ENCODE measurements at places on chromosomes 2 and 18. TPM values are rescaled to one million over a fixed set of nuclear protein-coding genes. Genes with fewer than 3 reads are reported as not detected.
A peak's percentile ranks its signal among the peaks of the same experiment; 100 is the strongest.

- DNase-seq: no peak
Measured at GRCh38 chr2:105629634-105630033, 115.1 kb upstream of the NCK2 start.

CD226 gene
- 0.23 TPM for total RNA-seq

CSRNP3 gene
- 3.7 TPM for total RNA-seq

WDFY1 gene
- total RNA-seq: 27.2 TPM

TDRD15 gene
- 0.15 TPM for total RNA-seq

CDK15 gene
- total RNA-seq: 8.0 TPM

DNA sequence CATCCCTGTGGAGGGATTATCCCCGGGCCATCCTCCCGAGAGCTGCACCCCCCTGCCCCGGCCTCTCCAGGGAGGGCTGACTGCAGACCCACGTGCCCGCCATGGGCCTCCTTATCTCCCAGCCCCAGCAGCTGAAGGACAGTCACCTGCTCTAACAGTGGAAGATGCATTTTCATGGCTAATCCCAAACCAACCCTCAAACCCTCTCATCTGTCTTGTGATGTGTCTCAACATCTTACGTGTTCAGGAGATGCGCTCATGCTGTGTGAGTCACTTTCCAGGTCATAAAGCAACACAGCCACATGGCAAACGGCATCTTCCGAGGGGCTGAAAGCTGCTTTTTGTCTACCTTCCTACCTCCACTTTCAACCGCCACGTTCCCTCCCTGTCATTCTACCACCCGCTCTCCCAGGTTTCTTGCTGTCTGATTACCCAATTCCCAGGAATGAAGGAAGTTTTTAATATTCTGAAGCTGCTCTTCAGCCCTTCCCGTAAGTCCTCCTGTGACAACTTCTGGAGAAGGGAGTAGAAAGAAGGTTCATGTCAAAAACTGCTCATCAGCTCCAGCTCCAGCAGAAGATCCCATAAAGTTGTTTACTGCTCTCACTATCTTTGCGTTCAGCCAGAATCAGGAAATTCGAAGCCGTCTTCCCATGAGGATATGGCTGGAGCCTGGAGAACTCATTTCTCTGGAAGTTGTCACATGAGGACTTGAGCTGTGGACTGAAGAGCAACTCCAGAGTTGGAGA lies 54.5 kb downstream of the MBP start:
- DNase-seq: no peak

- DNase-seq: no peak
Measured at GRCh38 chr18:63078471-63078870, 241.1 kb downstream of the BCL2 start.

VWC2L gene
- total RNA-seq: not detected

- no peak for DNase-seq
Measured at GRCh38 chr18:73639788-73640187, 507.8 kb downstream of the FBXO15 start.

DNA sequence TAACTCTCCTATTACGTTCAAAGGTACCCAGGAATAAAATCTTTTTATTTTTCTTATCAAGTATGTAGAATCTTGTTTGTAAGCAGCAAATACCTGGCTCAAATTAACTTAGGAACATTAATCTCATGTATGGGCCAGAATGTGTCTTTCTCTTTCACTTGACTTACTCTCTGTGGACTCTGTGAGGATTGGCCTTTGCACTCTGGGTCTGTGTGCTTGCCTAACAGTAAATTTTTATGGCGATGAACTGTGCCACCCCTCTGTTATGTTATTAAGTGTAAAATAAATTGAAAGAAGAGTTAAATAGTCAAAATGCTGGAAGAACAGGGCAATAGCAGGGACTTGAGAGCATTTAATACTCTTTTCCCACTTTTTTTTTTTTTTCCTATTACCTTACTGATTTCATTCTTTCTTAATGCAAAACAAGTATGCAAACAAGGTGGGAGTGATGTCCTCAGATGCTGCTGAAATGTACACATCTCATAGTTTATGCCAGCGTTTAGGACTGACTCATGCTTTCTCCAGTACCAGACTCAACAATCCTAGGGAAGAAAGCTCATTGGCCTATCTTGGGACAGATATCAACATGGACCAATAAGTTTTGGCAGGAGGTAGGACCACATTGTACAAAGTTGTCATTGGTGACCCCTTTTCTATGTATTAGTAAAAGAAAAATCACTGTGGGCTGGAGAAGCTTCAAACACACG lies 25.5 kb downstream of the LYPD6 start:
- DNase-seq: no peak

- DNase-seq: no peak
Measured at GRCh38 chr2:236809716-236810115, 240.1 kb downstream of the ACKR3 start.

TCF7L1 gene
- 0.17 TPM for total RNA-seq

- DNase-seq: no peak
Measured at GRCh38 chr18:30132959-30133358, 909.6 kb downstream of the DSC3 start.

- DNase-seq: no peak
Measured at GRCh38 chr2:3126171-3126910, 251.3 kb downstream of the EIPR1 start.

DNA sequence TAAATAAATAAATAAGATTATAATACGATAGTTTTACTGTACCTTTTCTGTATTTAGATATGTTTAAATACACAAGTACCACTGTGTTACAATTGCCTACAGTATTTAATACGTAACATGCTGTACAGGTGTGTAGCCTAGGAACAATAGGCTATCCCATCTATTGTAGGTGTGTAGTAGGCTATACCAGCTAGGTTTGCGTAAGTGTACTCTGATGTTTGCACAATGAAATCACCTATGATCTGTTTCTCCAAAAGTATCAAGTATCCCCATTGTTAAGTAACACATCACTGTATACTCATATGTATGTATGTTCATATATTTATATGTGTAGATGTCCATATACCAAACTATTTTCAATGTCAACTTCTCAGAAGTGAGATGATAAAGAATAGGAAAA lies 118.2 kb upstream of the RND3 start:
- DNase-seq: no peak

GRCh38 chr18:72197591-72197990 lies 346.6 kb downstream of the CBLN2 start:
- DNase-seq: peak; percentile 49

- no peak for DNase-seq
Measured at GRCh38 chr2:202109737-202110184, 36.7 kb downstream of the KIAA2012 start.

DNA sequence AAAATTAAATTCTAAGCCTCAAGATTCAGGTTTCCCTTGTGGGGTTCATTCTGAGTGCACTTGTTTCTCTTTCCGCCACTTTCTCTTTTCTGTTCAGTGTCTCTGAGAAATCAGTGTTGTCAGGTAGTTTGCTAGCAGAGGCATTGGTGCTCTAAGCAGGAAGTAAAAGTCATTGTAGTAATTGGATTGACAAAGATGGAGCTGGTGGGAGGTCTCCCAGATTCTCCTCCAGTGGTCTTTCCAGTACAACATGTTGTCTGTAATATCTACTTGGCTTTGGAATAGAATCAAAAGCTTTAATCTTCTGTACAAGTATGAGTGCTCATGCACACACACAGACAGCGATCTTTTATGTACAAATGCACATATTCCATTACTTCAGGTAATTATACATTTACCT lies 135.6 kb downstream of the KLHL14 start:
- DNase-seq: no peak

CHPF gene
- total RNA-seq: 85.6 TPM

DNA sequence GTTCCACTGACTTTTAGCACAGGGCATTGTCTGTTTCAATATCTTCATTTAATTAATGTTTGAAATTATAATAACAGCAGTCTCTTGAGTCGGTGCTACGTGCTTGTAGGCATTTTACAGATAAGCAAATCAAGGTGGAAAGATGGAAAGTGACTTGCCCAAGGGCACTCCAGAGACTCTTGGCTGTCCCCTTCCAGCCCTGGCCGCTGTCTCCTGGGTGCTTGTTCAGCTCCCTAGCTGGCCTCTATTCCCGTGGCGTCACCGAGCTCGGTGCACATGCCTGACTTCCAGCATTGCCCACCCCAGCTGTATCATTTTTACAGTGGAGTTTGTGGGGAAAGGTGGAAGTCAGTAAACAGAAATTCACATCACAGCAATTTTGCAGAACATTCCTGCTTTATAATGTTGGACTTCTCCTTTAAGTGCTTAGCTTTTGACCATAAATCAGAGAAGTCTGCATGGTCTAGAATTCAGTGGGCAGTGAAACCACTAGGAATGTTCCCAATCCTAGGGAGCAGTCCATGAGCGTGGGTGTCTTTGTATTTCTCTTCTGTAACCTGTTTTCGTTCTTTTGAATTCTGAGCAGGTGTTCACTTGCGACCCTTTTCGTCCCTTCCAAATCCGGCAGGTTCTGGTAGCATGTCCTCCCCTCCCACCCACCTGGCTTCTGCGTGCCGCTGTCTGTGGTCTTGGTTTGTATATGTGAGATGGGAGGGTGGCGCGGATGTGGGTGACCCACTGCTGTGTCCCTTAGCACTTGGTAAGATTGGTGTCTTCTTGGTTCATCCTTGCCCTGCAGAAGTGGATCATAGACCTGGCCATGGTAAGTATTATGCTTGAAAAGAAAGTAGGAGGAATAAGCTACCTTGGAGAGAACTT lies 8.4 kb downstream of the SLC66A3 start:
- DNase-seq: no peak

CAD gene
- total RNA-seq: 4.7 TPM

DNA sequence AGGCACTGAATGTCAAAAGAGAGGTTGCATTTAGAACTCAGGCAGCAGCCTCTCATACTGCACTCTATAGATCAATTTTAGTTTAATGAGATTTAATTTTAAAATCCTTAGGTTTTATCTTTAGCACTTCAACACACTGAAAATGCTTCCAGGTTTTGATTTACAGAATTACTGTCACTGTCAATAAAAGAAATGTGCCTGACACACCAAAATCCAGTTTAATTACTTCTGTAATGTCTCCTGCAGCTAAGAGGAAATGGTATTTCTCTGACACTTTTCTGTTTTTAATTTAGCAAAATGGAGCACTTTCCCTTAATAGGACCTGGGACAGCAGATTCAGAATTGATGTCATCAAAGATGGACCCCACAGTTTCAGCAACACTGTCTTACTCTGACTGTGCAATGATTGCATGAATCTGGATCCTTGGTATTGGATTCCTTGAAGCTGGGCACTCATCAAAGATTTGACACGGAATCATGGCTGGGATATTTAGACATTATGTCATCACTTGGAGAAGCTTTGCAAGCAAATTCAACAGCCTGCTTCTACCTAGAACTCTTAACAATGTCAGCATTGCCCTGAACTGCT lies 576.5 kb downstream of the NRXN1 start:
- no peak for DNase-seq

CYS1 gene
- total RNA-seq: 1.1 TPM

DNA sequence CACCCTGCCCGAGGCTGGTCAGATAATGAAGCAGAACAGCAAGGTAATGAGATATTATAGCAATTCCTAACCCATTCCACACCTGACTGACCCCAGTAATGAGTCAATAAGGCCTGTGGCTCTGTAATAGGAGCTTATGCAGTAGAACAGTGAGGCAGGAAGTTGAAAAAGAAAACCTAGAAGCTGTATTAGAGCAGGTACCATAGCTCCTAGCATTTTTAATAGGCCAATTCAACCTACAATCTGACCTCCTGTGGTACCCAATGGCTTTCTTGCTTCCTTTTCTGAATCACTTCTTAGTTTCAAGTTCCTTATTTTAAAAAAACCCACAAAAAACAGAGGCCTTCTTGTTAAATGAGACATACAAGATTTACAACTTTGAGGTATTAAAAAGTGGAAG lies 43.6 kb upstream of the MAP2 start:
- no peak for DNase-seq

GRCh38 chr18:48216639-48217257 lies 192.4 kb downstream of the ZBTB7C start:
- peak; percentile 50 for DNase-seq

DNA sequence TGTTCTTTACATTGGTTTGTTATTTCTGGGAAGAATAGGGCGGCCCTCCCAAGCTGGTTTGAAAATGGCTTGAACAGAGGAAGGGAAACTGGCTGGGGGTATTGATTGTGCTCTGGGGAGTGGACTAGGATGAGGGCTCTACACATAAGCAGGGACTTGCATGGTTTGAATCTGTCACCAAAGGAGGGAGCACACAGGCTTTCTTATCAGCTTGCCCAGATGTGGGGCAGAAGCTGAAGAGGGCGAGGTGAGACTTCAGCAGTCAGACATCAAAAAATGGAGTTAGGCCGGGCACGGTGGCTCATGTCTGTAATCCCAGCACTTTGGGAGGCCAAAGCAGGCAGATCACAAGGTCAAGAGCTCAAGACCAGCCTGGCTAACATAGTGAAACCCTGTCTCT lies 7.2 kb upstream of the RAB12 start:
- no peak for DNase-seq

- no peak for DNase-seq
Measured at GRCh38 chr2:168541858-168542257, 85.8 kb downstream of the CERS6 start.

DNA sequence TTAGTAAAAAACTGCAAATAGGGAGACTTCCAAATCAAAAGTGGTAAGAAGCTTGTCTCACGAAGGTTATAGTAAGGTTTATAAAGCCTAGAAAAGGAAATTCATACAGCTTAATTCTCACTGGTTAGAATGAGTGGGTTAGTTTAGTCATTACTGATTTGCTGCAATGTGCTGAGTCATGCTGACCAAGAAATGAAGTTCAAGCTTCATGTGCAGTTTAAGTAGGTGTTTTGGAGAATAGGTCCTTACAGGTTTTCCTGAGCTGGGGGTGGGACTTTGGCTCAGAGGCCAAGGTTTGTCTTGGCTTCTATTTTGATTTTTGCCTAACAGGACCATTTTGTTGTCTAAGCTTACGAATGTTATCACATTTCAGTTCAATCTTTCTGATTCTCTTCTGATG lies 15.1 kb downstream of the CLIP4 start:
- peak; percentile 86 for DNase-seq

UGT1A9 gene
- 0.10 TPM for total RNA-seq

All from H4 (cell line).